ENCODE measurements at places on chromosomes 5 and 9.

DNA sequence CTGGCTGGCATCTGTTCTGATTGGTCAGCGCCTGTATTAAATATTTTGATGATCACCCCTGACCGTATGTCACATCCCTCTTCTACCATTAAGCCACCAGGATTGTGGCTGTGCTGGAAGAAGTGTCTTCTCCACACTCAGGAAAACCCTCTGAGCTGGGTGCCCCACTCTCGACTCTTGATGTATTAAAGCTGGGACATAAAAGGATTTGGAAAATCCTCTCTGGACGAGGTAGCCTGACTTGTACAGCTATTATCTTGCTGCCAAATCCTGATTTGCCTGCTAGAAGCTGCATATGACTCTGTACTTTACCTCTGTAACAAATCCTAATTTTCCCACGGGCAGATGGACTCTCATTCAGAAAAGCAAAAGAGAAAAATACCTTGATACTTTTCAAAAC lies 161.0 kb downstream of the SLC28A3 start:
- no peak for DNase-seq

DNA sequence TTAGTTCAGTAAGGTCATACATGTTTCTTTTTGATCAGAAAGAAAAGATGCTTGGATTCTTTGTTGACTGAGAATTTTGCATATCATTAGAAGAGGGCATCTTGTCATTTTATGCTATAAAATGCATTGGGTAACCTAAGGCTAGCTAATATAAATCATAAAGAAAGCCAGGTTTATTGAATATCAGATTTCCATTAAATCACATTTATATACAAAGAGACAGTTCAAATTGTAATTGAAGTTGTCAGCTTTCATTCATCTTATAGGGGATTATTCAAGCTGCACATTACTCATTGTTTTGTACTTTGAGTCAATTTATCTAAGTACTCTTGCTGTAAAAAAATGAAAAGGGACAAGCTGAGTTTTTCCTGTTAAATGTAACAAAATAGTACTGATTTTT lies 259.1 kb upstream of the CDH12 start:
- DNase-seq, result no peak

GRCh38 chr5:143393524-143393923 lies 10.0 kb downstream of the NR3C1 start:
- no peak for DNase-seq

DNA sequence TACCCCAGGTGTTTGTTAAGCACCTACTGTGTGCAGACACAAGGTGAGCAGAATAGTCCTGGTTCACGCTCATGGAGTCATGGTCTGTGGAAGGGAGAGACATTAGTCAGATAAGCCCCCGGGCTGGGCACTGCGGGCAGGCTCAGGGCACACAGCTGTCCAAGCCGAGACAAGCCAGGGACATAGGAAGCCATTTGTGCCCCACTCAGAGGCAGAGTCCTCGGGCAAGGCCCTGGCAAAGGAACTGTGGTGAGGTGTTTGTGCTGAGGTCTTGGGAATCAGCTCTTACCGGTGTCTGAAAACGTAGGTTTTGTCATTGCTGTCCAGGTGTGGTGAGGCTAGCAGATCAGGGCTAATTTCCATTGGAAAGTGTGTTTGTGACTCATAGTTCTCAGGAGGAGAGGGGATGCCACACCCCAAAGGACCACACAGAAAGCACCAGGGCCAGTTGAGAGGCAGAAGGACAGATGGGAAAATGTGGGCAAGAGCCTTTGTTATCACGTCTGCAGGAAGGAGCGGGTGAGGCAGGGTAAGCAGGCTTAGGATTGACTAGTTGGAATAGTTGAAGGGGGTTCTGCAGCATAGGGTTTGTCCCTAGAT lies 46.1 kb upstream of the NEURL1B start:
- DNase-seq, result no peak

Measured in GM12878 (cell line).